ENCODE measurements at places on chromosomes 5 and 9.

- no peak for DNase-seq
Measured at GRCh38 chr5:16065831-16066230, 113.8 kb downstream of the MARCHF11 start.

GRCh38 chr5:122565331-122565730 is 209.5 kb upstream of the SNX2 start:
- no peak for DNase-seq

GRCh38 chr5:130643321-130643720 is 521.7 kb downstream of the HINT1 start:
- no peak for DNase-seq

GRCh38 chr9:28853477-28853876 is 1280.2 kb upstream of the C9orf72 start:
- DNase-seq = no peak

DNA sequence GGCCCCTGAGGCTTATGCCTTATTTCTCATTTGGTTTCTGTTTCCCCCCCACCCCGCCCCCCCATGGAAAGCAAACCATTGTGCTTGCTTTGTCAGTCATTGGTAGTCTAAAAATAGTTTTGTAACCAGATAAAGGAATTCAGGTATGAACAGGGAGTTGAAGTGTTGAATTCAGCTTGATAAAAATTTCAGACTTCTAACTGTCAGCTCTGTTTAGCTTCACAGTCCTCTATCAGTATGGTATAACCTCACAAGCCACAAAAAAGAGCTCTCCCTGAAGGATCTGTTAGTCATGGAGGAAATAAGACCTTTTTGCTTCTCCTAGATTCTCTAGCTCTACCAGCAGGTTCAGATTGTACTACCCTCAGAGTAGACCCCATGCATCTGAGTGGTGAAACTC is 378.1 kb downstream of the TMEM38B start:
- DNase-seq = no peak

- no peak for DNase-seq
Measured at GRCh38 chr9:34203275-34203991, 24.6 kb downstream of the UBAP1 start.

DNA sequence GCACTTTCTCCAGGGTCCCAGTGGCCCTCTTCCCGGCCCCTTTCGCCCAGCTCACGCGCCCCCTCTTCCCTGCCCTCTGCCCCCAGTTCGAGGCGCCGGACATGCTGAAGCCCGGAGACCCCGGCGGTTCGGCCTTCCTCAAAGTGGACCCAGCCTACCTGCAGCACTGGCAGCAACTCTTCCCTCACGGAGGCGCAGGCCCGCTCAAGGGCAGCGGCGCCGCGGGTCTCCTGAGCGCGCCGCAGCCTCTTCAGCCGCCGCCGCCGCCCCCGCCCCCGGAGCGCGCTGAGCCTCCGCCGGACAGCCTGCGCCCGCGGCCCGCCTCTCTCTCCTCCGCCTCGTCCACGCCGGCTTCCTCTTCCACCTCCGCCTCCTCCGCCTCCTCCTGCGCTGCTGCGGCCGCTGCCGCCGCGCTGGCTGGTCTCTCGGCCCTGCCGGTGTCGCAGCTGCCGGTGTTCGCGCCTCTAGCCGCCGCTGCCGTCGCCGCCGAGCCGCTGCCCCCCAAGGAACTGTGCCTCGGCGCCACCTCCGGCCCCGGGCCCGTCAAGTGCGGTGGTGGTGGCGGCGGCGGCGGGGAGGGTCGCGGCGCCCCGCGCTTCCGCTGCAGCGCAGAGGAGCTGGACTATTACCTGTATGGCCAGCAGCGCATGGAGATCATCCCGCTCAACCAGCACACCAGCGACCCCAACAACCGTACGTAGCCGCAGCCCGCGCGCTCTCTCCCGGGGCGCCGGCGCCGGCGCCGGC is 1.0 kb downstream of the PRDM6 start:
- no peak for DNase-seq

DNA sequence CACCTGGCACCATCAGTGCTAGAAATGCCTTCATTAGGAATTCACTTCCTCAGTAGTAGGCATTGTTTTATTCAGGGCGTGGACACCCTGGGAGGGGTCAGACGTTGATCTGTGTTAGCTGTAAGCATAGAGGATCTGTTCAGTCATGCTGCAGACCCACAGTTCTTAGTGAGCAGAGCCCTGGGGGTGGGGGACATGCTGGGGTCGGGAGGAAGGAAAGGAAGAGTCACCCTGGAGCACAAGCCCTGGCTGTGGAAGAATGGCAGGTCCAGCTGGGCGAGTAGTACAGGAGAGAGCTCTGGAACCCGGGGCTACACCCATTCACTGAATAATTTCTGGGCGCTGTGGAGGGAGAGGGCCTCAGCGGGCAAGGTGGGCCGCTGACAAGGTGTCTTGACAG is 172.5 kb downstream of the FSTL4 start:
- no peak for DNase-seq

DNA sequence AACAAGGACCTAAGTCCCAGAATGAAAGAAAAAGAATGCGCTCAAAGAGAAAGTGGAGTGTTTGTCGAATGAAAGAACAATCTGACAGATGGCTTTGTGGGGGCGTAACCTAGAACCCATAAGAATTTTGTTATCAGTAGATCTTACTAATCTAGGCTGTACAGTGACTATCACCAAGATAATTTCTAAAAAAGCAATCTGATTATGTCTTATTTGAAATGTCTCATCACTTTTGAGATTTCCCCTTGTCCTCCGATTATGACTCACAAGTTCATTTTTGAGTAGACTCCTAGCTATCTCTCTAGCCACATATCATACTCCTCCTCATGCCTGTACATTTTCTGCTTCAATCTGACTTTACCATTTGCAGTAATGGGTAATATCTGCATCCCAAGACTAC is 135.6 kb upstream of the SMARCA2 start:
- DNase-seq = no peak

Measured in AML-193 (cell line).